Naive thymus-derived CD4-positive, alpha-beta T cell (primary cell): ENCODE measurements at places on chromosomes 1 and 21.

DNA sequence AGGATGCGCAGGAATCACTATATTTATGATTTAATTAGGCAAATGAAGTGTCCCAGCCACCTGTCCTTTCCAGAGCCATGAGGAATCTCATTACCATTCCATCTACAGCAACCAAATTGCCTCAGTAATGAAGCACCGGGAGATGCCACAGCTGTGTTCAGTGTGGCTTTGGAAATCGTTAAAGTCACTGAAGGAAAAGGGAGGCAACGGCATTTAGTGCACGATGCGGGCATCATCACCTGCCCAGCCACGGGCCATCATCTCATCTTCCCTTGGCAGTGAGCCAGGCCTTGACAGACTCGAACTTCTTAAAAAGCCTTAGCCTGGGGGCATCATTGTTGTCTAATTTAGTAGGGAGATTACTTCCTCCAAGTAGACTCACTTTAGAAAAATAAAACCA is 67.8 kb downstream of the CNIH3 start:
- H3K4me1 ChIP-seq, result no peaks in the 10 kb centered on the region
- H3K27ac ChIP-seq, result no peak overlapping the region
- H3K4me3 ChIP-seq, result no peak overlapping the region
- H3K36me3 ChIP-seq, result no peaks in the 10 kb centered on the region
- no peaks in the 10 kb centered on the region for H3K27me3 ChIP-seq
- DNase-seq, result no peak

- no peaks in the 10 kb centered on the region for H3K27me3 ChIP-seq
- H3K36me3 ChIP-seq, result no peaks in the 10 kb centered on the region
- no peaks in the 10 kb centered on the region for H3K4me1 ChIP-seq
Observed at GRCh38 chr21:43825242-43825935, 36.0 kb downstream of the RRP1 start.

DNA sequence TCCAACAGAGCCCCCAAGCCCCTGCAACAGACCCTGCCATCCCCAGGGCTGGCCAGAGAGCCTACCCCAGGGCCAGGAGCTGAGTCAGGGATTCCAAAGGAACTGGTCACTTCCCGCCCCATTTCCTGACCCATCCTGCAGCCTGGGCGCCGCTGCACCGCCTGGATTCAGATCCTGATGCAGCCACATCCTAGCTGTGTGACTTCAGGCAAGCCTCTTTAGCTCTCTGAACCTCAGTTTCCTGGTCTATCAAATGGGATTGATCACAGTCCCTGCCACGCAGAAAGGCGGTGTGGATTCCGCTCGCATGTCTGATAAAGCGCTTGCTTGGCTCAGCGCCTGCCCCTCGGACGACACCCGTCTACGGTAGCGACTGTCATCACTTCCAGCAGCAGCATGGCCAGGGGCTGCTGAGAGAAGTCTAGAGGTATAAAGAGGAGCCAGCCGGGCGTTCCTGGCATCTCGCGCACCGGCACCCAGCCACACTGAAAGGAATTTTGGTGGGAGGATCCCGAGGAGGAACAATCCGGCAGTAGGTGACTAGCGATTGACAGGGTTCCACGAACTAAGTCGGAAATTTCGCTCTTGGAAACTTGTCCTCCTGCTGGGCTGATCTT is 10.1 kb downstream of the EPHA2 start:
- no peaks in the 10 kb centered on the region for H3K36me3 ChIP-seq
- no peak overlapping the region for H3K27ac ChIP-seq
- no peak for DNase-seq

DNA sequence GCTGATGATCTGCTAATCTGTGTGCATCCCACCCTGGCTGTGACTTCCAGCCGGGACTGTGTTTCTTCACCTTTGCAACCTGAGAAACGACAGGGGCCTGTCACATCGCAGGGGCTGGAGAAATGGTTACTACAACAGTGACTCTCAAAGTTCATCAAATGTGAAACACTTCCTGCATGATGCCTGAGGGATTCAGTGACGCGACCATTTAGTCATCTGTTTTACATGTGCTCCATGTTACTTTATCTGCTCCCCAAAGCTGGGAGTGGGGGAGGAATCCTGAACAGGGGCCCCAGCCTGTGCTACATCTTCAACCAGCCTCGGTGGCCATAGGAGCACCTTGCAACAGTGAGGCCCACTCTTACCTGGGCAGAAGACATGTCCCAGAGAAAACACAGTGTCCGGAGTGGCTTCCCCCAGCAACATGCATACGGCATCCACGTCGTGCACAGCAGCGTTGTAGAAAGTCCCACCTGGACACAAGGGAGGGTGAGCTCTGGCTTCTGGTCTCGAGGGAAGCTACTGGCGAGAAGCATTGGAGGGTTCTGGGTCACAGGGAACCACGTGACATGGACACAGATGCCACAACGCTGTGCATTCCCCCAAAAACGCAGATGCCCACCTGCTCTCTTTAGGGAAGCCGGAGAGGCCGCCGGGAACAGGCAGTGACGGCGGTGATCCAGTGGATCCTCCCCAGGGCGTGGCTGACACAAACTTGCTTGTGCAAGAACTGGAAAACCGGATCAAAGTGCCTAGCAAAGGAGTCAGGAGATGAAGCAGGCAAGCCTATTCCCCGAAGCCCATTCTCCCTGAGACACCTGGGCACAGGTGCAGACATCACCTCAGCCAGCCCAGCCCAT is 9.6 kb upstream of the CCDC27 start:
- H3K27ac ChIP-seq, result no peak overlapping the region
- peaks cover 7% of the 10 kb centered on the region for H3K4me1 ChIP-seq
- H3K4me3 ChIP-seq, result no peak overlapping the region
- DNase-seq, result no peak
- H3K27me3 ChIP-seq, result no peaks in the 10 kb centered on the region
